ENCODE measurements at places on chromosomes 5 and 9.
A peak's percentile ranks its signal among the peaks of the same experiment; 100 is the strongest.

GRCh38 chr5:96065685-96066385, 104.2 kb upstream of the ELL2 start:
- DNase-seq = no peak

GRCh38 chr5:76974785-76975184, 21.9 kb downstream of the CRHBP start:
- no peak for DNase-seq

DNA sequence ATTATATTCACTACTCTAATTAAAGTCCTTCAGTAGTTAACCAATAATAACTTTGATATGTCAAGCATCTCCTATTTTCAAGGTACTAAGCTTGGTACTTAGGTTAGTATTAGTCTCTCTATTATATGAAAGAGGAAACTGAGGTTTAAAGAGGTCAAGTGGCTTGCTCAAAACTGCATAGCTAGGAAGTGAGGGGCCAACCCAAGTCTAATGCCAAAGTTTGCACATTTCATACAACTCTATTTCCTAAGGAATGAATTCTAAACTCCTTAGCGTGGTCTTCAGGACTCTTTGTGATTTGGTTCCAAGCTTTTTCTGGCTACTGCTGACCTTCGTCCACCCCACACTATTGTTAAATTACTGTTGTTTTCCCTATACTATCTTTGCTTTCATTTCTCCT, 9.9 kb upstream of the SHOC1 start:
- DNase-seq = no peak

DNA sequence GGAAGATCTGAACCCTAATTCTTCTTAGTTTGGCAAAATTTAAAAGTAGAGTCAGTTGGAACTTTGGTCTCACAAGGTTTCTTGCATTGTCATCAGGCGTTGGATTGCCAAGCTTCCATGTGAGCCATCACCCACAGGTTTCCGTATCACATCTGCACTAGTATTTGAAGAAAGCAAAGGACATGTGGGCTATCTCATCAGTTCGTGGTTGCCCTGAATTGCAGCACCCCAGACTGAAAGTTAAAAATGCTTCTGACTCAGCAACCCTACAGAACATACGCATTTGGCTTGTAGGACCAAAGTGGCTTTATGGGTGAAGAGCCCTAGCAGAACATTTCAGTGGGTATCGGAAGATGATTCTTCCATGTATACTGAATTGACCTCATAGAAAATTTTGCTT, 358.0 kb downstream of the ENC1 start:
- DNase-seq = no peak

DNA sequence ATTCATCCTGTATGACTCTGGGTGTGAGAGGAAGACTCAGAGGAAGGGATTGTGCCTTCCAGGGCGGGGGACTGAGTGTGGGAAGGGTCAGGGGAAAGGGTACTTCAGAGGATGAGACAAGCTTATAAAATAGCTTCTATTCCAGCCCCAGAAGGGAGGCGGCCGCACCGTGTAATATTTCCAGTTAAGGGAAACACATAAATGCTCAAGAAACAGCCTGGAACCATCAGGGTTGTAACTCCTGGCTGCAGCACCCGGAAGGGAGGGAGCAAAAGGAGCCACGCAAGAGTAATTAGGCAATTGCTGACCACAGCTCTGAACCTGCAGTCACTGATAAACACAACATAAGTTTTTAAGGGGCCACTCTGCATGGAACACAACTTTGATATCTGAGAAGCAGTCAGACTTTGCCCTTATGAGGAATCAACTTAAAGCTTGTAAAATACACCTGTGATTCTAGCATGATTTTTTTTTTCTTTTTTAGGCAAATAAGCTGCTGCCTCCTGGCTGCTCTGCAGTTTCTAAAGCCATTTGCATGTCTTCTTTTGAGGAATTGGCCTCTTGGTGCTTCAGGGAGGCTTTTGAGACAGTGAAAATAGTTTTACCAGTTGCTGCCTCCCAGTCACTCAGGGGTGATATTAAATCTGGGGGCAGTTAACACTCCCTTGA, 382.7 kb downstream of the ENC1 start:
- DNase-seq = no peak

GRCh38 chr5:137146402-137146890, 352.7 kb downstream of the SPOCK1 start:
- DNase-seq = no peak

- DNase-seq = peak; percentile 71
Observed at GRCh38 chr5:42499016-42499415, 75.8 kb downstream of the GHR start.

DNA sequence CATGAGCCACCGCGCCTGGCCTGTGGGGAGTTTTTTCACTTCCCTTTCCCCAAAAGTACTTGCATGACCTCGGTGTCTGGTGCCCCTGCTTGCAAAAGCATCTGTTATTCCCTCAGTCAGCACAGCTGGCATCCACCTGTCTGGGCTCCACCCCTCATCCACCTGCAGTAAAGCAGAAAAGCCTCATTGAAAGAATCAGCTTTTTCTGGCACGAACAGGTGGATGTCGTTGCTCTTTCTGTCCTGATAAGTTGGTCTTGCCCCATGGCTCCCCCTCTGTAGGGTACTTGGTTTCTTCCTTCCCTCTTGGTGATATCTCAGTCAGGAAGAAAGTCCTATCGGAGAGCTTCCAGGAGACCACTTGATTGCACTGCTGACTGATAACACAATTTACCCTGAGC, 37.4 kb downstream of the WWC1 start:
- no peak for DNase-seq

DNA sequence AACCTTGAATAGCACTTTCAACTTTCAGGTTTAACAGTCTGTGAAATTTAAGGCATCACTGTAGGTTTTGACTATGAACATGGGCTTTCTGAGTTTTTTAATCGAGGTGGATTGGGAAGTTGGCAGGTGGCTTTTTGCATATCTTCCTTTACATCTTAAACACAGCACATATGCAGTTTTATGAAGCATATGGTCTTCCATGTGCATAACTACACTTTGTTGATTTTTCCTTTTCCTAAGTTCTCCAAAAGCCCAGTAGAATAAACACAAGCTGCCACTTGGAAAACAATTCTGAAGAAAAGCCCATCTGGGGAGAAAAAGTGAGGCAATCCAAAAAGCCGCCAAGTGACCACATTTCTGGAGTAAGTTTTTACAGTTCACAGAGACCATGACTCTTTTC, 236.5 kb upstream of the IL12B start:
- DNase-seq = peak; percentile 5

- no peak for DNase-seq
Observed at GRCh38 chr5:176995122-176995490, 11.5 kb downstream of the UIMC1 start.

DNA sequence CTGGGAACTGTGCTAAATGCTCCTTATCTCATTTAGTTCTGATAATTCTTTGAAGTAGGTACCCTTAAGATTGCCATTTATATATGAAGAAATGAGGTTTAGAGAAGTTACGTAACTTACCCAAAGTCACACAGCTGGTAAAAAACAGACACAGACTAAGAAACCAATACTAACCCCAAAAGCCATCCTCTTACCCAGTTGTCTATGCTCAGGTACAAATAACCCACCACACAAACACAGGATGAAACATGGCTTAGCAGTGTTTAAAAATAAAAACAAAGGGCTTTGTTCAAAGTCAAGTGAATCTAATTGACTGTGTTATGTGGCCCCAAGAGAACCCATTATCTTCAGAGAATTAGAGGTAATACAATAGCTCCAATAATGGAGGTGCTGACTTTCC, 37.0 kb upstream of the IL7R start:
- DNase-seq = no peak
